NCI-H226 (cell line): ENCODE measurements at places on chromosomes 2 and 18.

GRCh38 chr2:20524412-20525040, 77.7 kb downstream of the RHOB start:
- DNase-seq: no peak

DNA sequence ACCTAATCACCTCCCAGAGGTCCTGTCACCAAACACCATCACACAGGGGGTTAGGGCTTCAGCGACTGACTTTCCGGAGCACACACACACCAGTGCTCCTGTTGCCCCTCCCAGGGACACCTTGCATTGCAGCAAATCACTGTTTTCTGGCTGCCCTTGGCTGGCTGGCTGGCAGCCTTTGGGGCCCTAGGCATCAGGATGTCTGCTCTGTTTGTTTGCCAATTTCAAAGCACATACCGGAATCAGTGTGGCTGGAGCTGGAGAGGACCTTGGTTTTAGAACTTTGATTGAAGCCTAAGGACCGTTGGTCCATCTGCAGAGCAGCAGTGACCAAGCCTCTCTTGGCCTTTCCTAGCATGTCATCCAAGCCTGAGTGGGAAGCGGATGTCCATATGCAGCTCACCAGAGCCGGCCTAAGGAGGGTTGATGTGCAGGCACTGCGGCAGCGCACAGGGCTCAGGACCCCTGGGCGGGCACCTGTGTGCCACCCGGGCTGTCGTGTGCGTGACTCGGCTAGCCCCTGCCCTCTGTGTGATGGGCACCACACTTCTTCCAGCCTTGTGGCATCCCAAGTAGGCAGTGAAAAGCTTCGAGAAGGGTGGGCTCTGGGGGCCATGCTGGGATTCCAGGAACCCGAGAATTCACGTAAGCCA, 62.1 kb downstream of the GBX2 start:
- DNase-seq: no peak

- DNase-seq: no peak
Measured at GRCh38 chr2:147006736-147007141, 838.1 kb upstream of the ACVR2A start.

DNA sequence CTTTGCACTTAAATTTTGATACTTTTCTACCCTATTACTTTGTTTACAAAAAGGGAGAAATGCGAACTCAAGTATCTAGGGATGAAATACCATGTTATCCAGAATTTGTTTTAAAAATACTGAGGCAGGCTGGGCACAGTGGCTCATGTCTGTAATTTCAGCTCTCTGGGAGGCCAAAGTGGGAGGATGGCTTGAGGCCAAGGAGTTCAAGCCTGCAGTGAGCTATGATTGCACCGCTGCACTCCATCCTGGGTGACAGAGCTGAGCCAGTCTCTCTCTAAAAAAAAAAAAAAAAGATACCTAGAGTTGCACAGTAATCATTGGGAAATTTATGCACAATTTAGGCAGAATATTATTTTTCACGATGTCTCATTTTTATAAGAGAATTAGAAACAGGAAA, 12.4 kb upstream of the VAPA start:
- peak; percentile 65 for DNase-seq

DNA sequence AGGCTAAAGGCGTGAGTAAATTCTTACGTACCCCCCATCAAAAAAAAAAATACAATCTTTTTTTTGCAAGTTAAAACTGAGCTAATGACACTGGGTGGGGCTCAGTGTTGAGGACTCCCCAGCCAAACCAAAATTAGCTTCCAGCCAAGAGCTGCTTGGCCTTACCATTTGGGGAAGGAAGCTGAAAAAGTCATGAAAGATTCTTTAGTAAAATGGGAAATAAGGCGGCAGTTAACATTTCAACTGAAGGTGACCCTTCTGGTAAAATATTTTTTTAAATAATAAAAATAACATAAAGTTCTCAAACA, 16.4 kb downstream of the SMAD7 start:
- no peak for DNase-seq

GRCh38 chr2:235806986-235807750, 313.3 kb downstream of the AGAP1 start:
- no peak for DNase-seq

DNA sequence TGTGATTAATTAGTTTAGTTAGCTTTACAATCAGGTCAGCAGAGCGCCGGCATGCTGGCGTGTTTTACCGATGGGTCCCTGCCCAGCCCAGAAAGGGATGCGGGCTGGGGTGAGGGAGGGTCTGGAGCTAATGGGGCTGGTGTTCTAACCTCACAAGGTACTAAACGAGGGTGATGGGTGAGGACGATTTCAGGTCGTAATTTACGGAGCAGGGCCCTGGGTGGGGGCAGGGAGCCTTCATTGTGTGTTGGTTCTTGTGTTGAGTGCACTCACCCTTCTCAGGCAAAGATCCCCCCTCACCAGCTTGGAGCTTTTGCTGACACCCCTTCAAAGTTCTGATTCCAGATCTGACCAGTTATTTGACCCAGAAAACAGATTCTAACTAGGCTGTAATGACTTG, 39.5 kb downstream of the PTGR3 start:
- DNase-seq: no peak

DNA sequence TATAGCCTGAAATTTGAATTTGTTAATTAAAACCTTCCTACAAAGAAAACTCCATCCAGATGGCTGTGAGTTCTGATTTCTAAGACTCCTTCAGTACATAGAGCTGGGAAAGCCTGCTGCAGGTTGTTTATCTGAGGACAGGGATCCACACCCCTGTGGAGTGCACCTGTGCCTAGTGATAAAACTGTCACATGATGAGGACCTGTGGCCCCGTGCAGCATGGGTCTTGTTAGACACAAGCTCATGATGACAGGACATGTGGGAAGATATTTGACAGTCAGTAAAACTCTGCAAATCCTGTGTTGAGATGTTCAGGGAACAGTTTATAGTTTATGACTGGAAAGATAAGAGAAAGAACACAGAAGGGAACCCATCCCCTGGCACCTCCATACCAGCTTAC, 133.2 kb upstream of the TMEM18 start:
- no peak for DNase-seq

DNA sequence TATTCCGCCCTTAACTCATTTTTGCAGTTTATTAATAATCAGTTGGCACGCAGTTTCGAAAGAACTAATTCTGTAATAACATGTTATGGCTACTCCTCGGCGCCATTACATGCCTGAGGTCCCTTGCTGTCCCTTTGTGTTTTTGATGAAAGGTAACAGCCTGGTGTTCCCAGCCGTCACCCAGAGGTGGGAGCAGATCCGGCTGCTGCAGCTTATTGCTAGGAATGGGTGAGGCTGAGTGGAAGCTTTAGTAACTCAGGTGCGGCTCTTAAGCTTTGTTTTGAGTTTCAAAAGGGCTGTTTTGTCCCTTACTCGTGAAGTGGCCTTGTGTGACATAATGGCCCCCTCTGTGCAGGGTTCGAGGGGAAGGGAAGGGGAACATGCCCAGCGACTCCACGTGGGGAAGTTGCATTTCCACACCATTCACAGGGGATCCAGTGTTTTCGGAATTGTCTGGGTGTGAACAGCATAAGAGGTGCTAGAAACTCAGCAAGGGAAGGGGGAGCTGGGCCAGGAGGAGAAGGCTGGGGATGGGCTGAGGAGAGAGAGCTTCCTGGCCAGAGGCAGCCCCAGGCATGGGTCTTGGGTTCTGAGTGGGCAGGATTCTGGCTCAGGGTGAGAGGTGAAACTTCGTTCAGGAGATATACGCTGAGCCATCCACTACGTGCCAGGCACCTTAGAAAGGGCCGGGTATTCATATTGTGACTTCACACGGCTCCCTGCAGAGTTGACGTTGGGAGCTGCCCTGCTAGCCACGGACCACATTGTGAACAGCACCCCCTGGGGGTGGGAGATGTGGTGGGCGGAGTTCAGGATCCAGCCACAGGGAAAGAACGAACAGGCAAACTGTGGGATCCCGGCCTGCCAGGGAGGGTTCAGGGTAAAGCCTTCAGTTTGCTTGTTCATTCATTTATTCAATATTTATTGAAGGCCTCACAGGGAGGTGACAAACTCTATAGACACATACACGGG, 84.4 kb downstream of the TGOLN2 start:
- DNase-seq: no peak
